Hepatocyte (in vitro differentiated cells): ENCODE measurements at places on chromosomes 4 and X. TPM values are rescaled to one million over a fixed set of nuclear protein-coding genes. Genes with fewer than 3 reads are reported as not detected.

GRCh38 chr4:21569638-21570037, 378.9 kb downstream of the KCNIP4 start:
- no peak for DNase-seq

GRCh38 chrX:50469206-50469605, 1.4 kb downstream of the DGKK start:
- peak; percentile 13 for DNase-seq

- DNase-seq: no peak
Observed at GRCh38 chr4:147640331-147640730, 23.1 kb downstream of the TMEM184C start.

DNA sequence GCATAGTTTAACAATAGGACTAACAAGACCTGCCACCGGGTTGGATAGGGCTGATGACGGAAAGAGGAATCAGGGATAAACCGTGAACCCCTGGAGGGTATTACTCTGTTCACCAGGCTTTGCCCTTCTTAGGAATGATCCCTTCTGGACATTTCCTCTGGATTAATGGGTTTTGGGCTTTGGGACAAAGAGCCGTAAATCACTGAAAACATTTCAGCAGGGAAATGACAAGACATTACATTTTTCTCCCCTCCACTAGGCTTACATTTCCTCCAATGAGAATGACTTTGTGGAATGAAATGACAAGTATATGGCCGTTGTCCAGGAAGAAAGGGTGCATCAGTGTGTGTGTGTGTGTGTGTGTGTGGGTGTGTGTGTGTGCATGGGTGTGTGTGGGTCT, 25.9 kb upstream of the RBPJ start:
- no peak for DNase-seq

DNA sequence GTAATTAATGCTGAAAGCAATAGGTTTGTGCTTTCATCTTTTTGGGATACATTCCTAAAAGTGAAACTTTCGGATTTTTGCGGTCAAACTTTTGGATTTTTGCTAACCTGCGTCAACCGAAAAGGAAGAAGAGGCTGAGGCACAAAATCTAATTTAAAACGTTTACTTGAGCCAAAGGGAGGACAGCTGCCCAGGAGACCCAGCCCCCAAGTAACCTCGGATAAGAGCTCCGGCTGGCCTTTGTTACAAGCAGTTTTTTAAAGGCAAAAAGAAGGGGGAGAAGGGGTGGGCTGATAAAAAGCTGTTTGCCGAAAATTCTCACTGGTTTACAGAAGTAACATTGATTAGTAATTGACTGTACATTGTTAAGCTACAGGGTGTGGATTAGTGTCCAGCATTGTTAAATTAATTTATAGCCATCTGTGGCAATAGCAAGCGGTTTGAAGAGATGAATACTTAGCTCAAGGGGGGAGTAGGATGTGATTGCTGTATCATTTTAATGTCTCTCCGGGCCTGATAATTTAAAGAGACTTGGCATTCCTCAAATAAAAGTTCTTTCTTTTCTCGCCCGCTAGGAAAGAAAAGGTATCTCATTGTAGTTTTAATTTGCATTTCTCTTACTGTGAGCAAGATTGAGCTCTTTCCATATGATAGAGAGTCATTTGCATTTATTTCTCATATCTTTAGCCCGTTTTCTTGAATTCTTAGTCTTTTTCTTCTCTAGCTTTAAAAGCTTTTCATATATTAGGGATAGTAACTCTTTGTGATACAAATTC, 59.1 kb upstream of the USP9X start:
- DNase-seq: no peak

DNA sequence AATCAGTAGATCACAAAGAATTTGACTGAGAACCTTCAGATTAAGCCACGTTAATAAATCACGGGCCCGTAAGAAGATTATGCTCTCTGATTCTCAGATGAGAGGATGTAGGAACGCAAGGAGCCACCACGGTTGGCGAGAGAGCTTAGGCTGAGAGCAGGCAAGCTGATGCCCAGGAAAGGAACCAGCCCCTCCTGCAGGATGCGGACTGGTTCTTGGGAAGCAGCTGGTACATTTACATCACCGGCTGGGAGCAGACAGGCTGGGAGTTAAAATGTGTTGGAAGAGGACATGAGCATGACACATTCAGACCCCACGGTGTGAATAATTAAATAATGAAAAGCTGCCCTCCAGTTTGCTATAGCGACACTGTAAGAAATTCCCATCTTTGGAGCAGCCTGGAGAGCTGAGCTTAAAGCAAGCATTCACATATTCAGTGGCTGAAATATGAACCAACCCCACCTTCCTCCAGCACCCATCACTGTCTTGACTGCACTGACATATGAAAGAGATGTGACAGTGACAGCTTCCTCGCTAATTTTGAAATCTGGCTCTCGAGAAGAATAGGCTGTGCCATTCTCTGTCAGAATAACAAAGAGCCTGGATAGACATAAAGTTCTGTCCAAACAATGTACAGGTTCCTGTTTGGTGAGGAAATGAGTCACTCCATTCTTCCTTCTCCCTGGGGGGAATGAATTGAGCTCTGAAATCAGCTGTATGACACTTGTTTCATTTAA, 33.1 kb downstream of the LNX1 start:
- no peak for DNase-seq

DNA sequence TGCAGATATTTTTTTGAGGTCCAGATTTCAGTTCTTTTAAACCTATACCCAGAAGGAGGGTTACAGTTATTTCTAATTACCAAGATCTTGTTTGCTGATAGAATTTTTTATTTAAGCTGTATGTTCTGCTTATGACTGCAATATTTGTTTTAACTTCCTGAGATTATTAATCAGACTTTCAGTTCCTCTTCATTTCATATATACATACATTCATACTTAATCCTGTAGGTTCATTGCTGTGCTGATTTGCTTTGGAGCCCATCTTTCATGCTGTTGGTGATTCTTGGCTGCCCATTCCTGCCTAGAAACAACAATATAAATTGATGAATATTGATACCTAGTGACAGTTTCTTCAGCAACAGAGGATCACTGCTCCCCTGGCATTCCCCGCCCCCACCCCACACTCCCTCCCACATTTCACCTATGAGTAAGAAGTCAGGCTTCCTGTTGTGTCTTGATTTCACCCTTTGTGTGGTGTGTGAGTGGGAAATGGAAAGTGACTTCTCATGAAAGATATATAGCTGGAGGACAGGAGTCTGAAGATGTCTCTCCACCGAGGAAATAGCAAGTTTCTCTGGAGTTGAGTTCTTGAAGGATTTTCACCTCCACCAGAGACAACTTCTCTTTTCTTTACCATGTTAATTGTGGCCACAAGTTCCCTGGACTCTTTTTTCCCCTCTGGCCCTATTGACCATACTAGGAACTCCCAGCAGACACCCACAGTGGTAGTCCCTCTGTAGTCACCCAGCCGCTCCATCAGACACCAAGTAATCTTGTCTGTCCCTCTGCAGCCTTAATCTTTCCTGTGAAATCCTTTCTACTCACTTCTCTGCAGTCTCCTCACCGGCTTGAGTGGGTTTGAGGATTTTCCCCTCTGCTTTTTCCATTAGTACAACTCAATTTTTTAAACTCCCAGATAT, 118.4 kb downstream of the ASB9 start:
- no peak for DNase-seq

- DNase-seq: no peak
Observed at GRCh38 chr4:153706519-153706918, 22.4 kb downstream of the TLR2 start.

- no peak for DNase-seq
Observed at GRCh38 chr4:6825403-6825802, 42.9 kb downstream of the KIAA0232 start.

DNA sequence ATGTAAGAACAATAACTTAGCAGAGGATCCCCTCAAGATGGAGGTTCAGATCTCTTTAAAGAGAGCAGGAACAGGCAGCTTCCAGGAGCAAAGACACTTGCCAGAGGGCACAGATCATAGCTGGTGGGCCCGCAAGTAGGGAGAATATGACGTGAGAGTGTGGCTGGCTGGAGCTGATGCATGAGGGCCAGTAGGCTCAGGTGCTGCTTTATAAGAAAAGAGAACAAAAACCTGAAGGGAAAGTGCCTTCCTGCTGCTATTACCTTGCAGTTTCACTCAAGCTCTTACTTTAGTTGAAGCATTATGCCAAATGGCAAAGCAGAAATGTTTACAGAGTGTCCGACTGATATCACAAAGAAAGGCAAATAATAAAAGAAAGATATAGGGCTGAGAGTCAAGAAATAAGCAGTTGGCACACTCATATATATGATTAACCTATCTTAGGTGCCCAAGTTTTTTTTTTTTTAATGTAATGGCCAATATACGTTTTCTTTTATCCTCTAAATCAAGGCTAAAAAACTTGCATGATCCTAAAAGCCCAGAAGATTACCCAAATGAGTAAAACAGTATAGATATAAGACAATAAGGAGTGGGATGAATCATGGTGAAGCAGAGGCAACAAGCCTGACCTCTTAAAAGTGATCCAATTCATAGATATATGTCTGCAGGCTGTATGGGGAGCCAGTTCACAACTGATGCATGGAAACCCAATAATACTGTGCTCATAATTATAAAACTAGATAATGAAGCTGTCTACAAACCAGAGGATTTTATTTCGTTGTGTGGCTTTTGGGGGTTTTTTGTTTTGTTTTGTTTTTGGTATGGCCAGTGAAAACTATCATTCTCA, 12.6 kb downstream of the NR0B1 start:
- no peak for DNase-seq

DNA sequence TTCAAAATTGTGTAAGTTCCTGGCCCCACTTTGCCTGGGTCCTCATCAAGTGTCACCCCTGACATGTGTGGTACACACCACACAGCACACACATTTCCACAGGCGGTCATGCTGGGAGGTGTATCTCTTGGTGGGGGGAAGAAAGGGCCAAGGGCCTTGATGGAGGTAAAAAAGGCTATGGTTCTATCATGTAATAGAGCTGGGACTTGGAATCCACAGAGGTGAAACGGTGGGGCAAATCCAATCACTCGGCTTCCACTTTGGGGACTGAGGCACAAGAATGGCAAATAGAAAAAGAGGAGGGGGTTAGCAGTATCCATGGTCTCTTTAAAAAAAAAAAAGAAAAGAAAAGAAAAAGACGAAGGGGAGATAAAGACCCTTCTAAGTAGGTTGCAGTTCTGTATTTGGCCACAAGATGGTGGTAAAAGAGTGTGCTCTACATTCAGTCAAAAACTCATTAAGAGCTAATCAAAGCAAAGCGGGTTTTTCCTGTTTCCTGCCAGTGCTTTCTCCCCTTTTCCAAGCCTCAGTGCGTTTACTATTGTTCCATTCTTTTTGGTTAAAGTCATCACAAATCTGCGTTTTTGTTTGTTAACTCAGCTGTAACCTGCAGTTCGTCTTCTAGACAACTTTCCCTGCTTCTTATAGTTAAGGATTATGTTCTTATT, 37.0 kb upstream of the ATP6AP2 start:
- DNase-seq: peak; percentile 84

GRCh38 chr4:106618956-106619355, 250.4 kb upstream of the GIMD1 start:
- DNase-seq: no peak

The RHOXF2 gene
- not detected in 2 replicates for total RNA-seq

The ITM2A gene
- total RNA-seq: 13.2 and 20.0 TPM in 2 replicates

The COX7B2 gene
- total RNA-seq: not detected in 2 replicates

The KLHL34 gene
- total RNA-seq: not detected in 2 replicates

The TCEAL3 gene
- 28.6 and 28.7 TPM in 2 replicates for total RNA-seq
